AG09319 (cell line): ENCODE measurements at places on chromosomes 3 and 15.

DNA sequence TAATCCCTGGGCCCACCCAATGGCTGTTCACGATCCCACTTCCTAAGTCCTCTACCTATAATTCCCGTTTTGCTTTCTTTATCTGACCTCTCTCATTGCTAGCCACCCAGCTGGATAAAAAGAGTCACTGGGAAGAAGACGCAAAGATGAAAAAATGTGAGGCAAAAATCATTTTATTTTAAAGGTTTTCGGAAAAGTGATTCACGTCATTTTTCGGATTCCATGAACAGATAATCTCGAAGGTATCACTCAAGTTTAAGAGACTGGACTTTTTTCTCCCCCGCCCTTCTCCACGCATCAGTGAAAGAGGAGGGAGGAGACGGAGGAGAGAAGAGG lies 266.6 kb downstream of the CGGBP1 start:
- DNase-seq: no peak

DNA sequence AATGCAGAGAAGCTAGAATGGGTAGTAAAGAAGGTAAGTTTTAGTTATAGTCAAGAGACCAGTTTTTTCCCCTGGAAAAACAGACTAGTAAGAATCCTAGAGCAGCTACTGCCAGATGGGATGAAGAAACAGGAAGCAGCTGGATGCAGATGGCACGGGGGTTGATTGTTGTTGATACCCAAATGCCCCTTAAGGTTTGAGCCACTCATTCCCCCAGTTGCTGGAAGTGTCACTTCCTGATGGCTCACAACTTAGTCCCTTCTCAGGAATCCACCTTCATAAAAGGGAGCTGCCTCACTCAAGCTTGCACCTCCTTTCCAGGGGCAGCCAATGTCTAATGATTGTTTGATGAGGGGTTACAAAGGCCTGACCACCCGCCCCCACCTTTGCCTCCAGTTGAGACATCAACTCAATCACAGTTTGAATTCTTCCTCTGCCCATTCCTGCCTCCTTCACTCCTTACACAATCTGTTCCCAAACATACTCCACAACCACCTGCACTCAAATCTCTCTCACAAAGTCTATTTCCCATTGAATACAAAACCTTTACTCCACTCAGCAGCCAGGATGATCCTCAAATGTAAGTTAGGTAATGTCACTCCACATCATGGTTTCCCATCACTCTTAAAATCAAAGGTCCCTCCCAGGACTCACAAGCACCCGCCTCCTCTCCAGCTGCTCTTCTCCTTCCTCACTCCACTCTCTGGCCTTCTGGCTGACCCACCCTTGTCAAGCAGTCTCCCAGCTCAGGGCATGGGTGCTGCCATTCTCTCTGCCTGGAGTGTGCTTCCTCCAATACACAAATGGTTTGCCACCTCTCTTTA lies 450.1 kb upstream of the THBS1 start:
- DNase-seq: no peak

- DNase-seq: no peak
Observed at GRCh38 chr3:1072041-1072440, 20.8 kb upstream of the CNTN6 start.

DNA sequence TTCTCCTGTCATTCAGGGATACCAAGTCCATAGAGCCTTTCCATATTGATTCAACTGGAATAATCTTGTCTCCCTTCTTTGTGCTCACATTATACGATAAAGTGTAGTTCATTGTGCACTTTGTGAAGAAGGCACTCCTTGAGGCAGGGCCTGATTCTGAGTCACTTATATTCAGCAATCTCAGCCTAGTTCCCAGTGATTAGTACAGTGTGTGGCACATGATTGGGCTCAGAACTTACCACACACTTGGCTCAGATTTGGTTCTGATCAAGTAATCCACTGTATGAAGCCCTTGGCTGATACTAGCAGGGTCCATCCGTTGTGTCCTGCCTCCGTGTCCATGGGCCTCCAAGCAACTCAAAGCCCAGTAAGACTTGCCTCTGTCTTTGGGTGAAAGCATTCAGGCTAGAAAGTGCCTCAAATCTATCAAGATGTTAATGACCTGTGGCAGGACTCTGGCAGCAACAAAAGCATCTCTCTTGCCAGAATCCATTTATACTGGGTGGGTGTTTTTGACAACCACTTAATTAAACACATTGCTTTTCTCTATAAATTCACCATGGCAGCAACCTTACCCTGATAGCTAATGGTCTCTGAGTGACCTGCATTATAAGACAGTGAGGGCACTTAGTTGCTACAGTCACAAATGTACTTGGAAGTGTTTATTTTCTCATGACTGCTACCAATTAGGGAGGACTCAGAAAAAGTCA lies 51.3 kb downstream of the TPRG1 start:
- DNase-seq: no peak

GRCh38 chr15:96914081-96914480 lies 583.6 kb downstream of the NR2F2 start:
- DNase-seq: no peak

DNA sequence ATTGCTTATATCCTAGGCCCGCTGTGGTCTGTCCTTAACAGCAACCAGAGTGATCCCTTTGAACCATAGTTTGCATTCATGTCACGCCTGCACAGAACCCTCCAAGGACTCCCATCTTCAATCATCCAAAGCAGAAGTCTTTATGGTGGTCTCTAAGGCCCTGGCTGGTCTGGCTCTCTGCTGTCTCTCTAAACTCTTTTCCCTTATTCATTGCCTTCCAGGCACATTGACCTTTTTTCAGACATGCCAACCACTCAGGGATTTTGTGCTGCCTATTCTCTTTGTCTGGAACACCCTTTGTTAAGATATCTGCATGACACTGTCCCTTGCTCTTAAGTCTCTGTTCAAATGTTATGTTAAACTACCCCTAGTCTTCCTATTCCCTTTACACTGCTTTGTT lies 21.9 kb upstream of the ZBTB47 start:
- no peak for DNase-seq

- no peak for DNase-seq
Observed at GRCh38 chr15:88178631-88179030, 77.9 kb downstream of the NTRK3 start.

DNA sequence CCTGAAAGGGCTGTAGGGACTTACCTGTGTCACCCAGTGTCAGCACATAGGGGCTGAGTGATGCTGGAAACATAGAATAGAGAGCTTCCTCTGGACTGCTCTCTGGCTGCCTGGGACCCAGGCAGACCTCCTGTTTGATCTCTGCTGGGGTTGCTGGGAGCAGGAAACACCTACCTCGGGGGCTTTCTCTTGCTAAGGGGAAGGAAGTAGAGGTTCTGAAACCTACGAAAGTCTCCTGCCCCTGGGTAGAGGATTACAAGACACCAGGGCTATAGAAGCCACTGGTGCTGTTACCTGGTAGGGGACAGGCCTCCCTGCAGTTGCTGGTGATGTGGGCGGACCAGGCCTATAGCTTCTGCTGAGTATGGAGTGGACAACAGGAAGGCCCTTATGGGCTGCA lies 81.7 kb downstream of the DHX30 start:
- DNase-seq: no peak

- no peak for DNase-seq
Observed at GRCh38 chr15:86863226-86863915, 783.7 kb downstream of the AGBL1 start.

GRCh38 chr3:33910031-33910430 lies 111.6 kb downstream of the PDCD6IP start:
- DNase-seq: no peak

- no peak for DNase-seq
Observed at GRCh38 chr3:126208182-126208581, 27.8 kb upstream of the ALDH1L1 start.

DNA sequence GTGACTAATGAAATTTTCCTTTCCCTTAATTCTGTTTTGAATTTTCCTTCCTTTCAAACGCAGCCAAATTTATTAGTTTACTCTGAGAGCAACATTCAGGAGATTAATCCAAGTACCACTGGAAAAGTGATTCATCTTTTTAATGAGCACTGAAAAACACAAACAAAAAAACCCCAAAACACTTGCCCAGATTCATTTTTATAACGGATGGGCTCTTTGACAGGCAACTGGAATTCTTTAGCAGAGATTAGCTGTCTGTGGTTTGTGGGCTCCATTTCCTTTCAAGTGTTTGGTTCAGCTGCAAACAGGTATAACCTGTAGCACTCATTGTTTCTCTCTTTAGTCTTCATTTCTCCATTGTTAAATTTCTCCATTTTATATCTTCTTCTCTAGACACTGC lies 3.1 kb upstream of the POLR2M start:
- DNase-seq: no peak

DNA sequence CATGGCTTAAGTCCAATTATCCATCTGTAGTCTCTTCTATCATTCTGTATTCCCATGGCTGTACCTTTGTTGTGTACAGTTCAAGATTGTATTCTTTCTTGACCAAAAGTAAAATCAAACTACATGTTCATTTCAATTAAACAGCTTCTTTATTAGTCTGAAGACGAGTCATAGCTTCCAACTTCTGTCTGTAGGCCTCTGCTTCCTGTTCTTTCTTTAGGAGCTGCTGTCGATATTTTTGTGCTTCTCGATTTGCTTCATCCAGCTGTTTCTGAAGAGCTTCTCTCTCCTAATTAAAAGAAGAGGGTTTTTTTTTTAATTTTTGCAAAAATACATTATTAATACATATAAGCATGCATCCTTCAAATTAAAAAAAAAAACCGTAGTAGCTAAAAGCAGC lies 13.0 kb upstream of the HDC start:
- no peak for DNase-seq

DNA sequence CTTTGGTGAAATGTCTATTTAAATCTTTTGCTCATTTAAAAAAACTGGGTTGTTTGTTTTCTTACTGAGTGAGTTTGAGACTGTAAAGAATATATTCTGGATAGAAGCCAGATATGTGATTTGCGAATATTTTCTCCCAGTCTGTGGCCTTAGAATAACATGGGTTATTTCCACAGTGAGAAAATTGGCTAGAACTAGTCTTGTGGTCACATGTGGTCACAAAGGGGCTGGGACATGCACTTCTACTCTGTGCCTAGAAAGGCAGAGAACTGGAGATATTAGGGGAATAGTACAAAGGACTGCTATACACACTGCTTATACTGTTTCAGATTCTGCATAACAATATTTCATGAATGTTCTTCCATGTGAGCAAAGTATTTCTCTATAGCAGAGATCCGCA lies 79.9 kb upstream of the RGMA start:
- DNase-seq: no peak

DNA sequence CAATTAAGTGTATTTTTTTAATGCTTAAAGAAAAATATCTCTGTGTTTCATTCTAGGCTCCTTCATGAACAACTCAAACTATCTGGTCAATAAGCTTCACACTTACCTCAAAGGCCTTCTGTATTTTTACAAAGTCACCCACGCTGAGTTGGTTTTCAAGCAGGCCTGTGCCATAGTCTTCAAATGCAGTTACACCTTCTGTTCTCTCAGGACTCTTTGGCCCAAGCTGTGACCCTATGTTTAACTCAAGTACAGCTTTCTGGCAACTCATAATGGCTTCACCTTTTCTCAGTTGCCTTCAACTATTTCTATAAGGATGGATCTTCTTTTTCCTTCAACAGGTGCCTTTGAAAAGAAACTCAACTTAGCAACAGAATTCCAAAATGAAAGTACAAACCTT lies 587 bp downstream of the WDR49 start:
- DNase-seq: no peak

DNA sequence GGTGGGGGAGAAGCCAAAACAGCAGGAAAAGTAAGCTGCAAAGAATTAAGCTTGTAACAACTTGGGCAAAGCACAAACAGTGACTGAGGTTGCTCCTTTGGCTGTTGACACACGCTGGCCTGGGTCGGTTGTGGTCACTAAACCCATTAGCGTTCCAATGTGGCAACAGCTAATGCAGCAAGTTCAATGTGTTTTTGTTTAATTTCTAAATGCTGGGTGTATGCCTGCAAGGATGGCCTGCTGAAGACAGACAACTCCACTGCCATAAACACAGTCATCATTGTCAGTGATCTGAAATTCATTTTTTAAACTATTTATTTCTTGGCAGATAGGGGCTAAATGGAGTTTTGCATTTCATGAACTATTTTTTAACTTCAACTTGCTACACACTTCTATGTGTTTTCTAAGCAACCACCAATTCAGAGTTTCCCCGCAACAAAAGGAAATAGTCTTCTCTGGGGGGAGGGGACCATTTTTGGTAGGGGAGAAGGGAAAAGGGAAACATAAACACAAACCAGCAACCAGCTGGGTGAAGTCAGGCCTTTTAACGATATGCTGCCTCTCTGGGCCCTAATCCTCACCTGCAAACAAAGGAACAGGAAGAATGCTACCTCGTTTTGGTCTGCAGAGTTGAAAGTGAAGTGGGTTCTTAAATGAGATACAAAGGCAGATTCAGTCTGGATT lies 34.8 kb upstream of the WNT5A start:
- DNase-seq: peak; percentile 64

GRCh38 chr15:28004143-28005003 lies 94.7 kb downstream of the OCA2 start:
- DNase-seq: no peak

DNA sequence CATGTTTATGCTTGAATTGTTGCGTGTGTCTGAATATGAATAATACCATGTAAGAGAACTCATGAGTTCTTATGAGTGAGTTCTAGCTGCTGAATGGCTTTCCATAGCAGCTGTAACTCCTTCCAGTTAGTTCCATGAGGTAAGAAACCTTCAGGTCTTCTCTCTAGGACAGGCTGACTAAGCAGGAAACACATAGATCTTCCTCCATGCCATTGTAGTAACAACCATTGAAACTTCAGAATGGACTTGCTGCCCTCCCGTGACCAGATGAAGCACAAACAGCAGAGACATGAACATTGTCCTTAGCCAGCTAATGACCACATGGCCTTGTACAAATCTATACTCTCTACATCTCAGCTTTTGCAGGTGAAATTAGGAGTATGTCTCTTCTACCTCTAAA lies 200.0 kb downstream of the ZNF385D start:
- no peak for DNase-seq

- no peak for DNase-seq
Observed at GRCh38 chr3:189780546-189781270, 149.5 kb downstream of the TP63 start.
